Stimulated activated CD8-positive, alpha-beta memory T cell treated with anti-CD3 and anti-CD28 coated beads, Interleukin-15, amount 100 ng/mL, for 1 hour (primary cell): ENCODE measurements at places on chromosomes 13 and 19.

DNA sequence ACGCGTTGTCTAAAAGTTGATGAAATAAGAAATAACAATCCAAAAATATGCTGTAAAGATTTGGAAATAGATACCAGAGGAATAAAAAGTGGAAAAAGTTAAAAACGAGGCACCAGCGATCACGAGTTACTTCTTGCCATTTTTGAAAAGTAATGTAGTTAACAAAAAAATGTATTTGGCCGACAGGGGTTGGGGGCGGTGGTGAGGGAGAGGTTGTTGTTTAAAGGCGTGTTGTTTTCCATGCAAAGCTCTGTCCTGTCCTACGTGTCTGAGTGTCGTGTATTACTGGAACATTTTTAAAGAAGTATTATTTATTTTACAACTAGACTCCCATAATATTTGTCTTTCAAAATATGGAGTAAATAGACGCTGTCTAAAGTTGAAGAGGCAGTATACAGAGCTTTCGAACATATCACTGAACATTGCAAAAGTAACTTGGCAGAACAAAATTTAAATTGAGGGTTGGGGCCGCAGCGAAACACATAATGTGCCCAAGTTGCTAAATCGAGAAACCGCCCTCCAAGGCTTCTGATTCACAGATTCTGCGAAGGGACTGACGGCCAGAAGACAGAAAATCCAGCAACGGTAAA, 823 bp downstream of the FBXO17 start:
- DNase-seq: no peak

GRCh38 chr19:48859711-48860572, 8.5 kb downstream of the PLEKHA4 start:
- DNase-seq: no peak

- DNase-seq: no peak
Measured at GRCh38 chr13:67299072-67299635, 69.0 kb upstream of the PCDH9 start.

DNA sequence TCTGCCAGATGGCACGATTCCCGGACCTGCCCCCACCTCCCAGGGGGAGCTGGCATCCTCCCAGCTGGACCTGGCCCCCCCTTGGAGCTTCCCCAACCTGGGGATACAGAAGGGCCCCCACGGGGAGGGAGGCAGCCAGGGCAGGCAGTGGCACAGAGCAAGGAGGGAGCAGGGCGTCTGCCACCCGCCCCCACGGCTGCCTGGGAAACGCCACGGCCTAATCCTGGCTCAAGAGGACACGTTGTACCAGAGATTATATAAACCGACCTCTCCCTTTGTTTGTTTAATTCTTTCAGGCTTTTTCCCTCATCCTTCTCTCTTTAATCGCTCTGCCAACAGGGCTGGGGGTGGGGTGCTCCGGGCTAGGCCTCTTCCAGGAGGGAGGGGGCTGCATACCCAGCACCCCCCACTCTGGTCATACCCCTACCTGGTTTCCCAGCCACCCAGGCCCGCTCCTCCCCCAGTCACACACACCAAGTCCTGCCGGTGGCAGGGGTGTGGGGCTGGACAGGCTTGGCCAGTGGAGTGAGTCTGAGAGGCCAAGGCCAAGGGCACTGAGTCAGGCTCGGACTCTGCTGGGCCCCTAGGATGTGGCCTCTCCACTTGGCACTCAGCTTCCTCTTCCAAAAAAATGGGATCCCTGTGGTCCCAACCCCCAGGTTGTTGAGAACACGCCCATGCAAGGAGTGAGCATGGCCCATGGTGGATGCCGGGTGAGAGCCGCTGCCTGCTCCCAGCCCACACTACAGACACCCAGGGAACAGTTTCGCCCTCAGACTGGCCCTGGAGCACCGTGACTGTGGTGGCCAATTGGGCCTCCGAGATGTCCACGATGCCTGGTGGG, 29.5 kb upstream of the NFIC start:
- DNase-seq: no peak

GRCh38 chr19:1122972-1123363, 19.2 kb downstream of the GPX4 start:
- no peak for DNase-seq

DNA sequence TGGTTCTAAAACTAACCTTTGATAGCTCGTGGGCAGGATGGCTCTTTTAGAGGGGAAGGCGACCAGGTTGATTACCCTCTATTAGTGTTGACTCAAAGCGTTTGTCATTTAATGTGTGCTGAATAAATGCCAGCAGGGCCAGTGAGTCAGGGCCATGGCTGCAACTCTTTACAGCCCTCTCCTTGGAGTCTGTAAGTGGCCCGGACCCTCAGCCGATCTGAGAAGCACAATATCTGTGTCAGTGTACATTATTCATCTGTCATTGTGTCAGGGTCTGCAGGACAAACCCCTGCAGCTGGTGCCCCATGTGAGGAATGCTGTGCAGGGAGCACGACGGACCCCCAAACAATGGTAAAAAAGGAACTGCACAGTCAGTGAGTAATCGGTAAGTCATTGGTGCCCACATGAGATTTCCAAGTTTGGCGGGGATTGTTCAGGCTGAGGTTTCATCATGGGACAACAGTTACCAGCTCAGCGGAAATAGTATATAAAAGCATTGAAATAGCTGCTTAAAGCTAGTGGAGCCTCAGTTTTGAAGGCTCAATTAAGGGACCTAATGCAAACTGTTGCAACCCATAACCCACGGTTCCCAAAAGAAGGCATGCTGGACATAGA, 139.1 kb downstream of the ZNF675 start:
- DNase-seq: no peak

GRCh38 chr19:5048091-5048726, 79.3 kb downstream of the KDM4B start:
- DNase-seq: peak; percentile 16

DNA sequence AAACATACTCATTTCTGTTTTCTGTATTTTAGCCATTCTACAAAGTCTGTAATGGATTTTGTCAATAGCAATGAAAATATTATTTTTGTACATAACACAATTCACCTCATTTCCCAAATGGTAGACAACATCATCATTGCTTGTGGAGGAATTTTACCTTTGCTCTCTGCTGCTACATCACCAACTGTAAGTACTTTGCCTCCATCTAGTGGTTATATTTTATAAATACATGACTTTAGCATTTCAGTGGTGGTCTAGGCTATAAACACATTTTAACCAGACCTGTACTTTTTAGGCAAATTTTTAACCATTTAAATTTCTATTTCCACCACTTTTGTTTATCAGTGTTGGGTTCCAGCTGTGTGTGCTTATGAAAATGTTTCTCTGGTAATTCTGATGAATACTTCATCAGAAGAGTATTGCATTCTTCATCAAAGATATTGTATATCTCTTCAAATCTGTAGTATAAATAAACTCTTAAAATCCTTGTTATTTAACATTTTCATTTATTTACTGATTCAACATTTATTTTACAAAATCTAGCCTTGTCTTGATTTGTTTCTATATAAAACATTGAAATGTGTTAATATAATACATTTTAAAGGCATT, 222.4 kb downstream of the NBEA start:
- DNase-seq: no peak

- DNase-seq: no peak
Measured at GRCh38 chr19:8529369-8530006, 15.5 kb upstream of the ZNF414 start.
